ENCODE measurements at places on chromosomes 3 and 15.

GRCh38 chr3:150309557-150309956 is 98.5 kb upstream of the TSC22D2 start:
- no peak for DNase-seq

DNA sequence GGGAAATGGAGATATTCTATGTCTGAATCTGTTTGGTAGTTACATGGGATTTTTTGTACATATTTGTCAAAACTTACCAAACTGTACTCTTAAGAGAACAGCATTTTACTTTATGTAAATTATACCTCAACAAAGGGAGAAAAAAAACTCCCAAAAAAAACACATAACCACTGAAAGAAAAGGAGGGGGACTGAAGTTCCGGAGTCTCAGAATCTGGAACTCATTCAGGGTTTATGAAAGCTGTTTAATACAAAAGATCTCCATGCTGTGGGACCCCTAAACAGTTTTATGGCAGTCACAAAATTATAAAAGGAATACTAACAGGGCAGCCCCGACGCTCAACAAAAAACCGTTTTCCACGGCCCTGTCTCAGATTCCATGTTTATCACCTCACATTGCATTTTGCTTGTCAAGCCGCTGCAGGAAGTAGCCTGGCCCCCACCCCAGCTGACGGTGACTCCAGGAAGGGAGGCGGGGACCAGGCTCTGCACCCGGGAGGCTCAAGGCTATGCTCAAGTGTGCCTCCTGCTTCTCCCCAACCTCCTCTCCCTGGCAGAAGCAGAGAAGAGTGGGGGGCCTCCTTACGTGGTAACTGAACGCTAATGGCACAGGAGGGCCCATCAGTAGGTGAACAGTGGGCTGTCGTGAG is 29.3 kb downstream of the RFT1 start:
- DNase-seq: no peak

DNA sequence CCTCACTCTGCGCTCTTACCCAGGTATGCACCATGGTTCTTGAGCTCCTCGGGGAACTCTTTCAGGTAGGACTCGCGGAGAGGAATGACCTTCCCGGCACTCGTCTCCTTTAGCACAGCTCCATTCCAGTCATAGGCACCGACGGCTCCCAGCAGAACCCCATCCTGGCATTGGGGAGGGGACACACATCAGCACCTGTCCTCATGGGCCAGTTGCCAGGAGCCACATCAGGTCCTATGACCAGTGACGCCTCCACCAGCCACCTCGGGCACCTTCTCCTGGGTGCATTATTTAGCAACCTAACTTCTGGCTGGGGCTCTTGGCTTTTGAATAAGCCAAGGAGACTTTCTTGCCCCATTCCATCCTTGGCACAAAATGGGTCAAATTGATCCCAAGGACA is 61.9 kb downstream of the FEM1B start:
- no peak for DNase-seq

DNA sequence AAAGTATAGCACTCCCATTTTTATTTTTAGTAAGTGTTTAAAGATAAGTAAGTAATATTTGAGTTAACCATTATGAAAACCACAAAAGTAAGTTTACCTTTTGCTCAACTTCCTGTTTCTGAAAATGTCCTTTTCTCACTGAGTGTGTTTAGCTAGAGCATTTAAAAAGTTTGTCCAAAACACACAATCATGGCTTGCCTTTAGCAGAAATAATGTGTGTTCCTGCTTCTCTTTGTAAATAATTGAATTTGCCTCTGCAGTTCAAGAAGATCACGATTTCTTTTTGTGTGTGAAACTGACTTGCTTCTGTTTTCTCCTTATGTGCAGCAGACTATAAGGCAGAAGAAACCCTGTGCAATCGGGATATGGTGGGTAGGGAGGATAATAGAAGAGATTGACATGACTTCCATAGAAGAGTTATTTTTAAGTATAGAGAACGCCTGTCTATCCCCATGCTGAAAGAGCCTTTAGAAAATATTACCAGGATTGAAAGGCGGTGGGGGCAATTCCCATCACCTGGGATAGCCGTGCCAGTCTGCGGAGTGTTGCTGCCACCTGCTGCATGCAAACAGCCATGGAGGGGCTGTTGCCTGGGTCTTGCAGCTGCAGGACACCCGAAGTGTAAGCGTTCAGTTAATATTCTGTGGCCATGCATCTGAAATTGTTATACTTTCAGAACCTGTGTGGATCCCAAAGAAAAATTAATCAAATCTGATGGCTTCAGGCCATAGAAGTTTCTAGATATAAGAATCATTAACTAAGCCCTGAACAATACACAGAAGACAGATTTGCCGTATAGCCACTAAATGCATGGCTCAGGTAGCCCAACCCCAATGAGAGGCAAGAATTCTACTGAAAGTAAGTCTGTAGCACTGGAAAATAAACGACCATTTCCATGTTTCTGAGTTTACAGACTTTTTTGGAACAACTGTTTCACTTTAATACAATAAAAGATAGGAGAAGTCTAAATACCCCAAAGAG is 2.4 kb upstream of the CD96 start:
- DNase-seq: peak; percentile 44

DNA sequence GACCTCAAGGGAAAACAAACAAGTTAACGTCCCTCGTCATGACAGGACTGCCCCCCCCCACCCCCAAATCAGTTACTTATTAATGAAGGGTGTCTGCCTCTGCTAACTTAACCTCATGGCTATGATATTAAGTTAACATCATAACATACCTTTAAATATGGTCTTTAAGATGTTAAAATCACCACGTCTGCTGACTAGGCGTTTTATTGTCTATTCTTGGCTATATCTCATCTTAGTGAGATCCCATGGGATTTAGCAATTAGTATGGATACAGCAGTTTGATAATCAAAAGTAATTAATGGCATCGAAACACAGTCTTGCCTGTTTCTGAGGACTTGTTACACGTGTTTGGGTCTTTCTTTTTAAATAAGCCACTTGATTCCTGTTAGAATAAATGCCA is 186.9 kb downstream of the FOXB1 start:
- no peak for DNase-seq

- DNase-seq: no peak
These were observed 30.6 kb downstream of the SLC28A1 start for GRCh38 chr15:84914909-84915605.

DNA sequence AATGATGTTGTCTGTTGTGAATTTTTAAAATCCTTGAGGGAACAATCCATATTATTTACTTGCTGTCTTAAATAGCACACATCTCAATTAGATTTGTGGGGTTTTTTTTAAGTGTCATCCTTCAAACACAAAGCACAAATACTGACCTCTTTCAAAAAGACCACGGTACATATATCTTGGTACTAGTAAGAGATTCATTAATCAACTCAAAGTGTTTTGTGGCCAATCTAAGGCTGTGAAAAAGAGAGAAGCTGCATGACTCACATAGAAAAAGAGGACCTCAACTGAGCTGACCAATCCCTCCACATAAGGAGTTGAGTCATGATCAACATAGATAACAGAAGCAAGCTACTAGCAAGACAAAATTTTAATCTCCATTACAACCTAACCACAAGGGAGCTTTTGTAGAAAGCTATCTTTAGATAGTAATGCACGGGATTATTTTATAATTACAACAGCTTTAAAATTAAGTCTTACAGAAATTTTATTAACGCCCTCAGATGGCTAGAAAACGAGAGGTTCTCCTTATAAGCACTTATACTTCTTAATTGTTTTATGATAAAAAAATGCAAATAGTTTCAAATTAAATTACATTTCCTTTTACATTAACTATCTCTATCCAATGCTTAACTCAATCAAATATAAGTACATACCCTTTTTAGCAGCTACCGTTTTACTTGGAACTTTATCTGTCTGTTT is 60.5 kb downstream of the TOP2B start:
- DNase-seq: no peak

GRCh38 chr3:150419959-150420358 is 11.9 kb downstream of the TSC22D2 start:
- DNase-seq: no peak

GRCh38 chr3:143066033-143066432 is 53.5 kb upstream of the CHST2 start:
- DNase-seq: no peak

GRCh38 chr3:183618542-183618941 is 16.9 kb upstream of the KLHL24 start:
- DNase-seq: no peak

DNA sequence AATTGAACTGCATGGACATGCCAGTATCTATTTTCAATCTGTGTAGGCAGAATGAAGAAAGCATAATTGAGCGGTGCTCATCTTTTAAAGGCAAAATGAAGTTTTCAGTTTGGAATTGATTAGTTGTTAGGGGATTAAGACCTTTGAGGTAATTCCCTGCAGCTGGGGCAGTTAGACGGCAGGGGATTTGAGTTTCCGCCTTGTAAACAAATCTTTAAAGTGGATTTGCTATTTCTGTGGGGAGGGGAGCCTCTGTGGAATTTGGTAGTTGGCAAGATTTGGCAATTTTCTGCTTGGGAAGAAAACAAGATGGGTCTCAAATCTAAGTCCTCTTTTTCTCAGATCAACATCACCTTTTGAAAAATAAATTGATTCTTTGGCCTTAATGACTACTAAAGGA is 212.5 kb upstream of the CNTN6 start:
- DNase-seq: no peak

- no peak for DNase-seq
These were observed 61.8 kb downstream of the ITGA11 start for GRCh38 chr15:68369931-68370767.

GRCh38 chr15:33737687-33738601 is 230.4 kb upstream of the CHRM5 start:
- no peak for DNase-seq

- DNase-seq: no peak
These were observed 10.2 kb downstream of the GAP43 start for GRCh38 chr3:115633467-115633866.

GRCh38 chr15:93052090-93052879 is 36.7 kb downstream of the RGMA start:
- DNase-seq: no peak

GRCh38 chr3:39112113-39112512 is 4.6 kb downstream of the TTC21A start:
- no peak for DNase-seq

GRCh38 chr3:141401573-141402475 is 33.5 kb downstream of the ZBTB38 start:
- DNase-seq: peak; percentile 55

- no peak for DNase-seq
These were observed 39.6 kb downstream of the DAPK2 start for GRCh38 chr15:64006642-64007041.

- no peak for DNase-seq
These were observed 41.7 kb upstream of the PRICKLE2 start for GRCh38 chr3:64266983-64267382.

Measured in central memory CD4-positive, alpha-beta T cell (primary cell).